Retina (tissue), 1 donor: ENCODE measurements at places on chromosomes 11 and 22.
A peak's percentile ranks its signal among the peaks of the same experiment; 100 is the strongest.

GRCh38 chr11:75450826-75451821, 18.1 kb upstream of the KLHL35 start:
- DNase-seq = no peak

DNA sequence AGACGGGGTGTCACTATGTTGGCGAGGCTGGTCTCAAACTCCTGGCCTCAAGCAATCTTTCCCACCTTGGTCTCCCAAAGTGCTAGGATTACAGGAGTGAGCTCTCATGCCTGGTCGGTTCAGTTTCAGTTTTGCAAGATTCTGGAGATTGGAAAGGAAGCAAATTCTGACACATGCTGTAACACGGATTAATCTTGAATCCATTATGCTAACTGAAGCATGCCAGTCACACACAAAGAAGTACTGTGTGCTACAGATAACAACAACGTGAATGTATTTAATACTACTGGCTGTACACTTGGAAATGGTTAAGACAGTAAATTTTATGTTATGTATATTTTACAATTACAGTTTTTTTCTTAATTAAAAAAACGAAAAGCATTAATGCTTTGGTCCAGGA, 107.6 kb downstream of the MED15 start:
- DNase-seq = peak; percentile 26

DNA sequence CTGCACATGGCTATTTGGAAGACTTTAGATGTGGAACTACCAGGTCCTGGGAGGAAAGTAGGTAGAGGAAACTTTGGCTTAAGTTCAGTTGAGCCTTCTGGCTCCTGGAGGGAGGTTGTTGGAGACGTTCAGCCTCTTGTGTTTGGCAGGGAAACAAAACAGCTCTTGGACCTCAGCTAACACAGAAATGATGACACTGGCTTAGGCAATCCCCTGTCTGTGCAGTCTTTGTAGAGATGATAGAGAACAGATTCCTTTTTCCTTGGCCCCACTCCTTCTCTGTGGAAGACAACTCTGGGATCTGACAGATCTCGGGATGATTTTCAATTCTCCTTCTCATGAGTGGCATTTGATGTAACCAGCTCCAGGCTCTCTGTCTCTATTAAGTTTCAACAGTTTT, 428.5 kb downstream of the TMEM135 start:
- DNase-seq = no peak

GRCh38 chr22:41656556-41656955, 32.1 kb downstream of the SNU13 start:
- DNase-seq = no peak

GRCh38 chr22:38317995-38318715, 922 bp upstream of the CSNK1E start:
- DNase-seq = peak; percentile 59

DNA sequence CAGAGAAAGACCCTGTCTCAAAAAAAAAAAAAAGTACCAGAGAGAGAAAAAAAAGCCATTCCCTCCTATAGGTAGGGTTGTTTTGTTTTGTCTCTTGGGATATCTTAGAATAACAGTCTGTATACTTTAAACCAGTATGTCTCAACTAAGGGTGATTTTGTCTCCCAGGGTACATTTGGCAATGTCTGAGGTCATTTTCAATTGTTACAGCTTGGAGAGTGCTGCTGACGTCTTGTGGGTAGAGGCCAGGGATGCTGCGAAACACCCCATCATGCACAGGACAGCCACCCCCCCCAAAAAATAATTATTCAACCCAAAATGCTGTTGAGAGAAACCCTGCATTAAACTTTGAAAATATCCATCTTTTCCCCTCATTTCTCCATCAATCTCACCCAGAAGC, 56.1 kb upstream of the CRTAM start:
- DNase-seq = no peak

DNA sequence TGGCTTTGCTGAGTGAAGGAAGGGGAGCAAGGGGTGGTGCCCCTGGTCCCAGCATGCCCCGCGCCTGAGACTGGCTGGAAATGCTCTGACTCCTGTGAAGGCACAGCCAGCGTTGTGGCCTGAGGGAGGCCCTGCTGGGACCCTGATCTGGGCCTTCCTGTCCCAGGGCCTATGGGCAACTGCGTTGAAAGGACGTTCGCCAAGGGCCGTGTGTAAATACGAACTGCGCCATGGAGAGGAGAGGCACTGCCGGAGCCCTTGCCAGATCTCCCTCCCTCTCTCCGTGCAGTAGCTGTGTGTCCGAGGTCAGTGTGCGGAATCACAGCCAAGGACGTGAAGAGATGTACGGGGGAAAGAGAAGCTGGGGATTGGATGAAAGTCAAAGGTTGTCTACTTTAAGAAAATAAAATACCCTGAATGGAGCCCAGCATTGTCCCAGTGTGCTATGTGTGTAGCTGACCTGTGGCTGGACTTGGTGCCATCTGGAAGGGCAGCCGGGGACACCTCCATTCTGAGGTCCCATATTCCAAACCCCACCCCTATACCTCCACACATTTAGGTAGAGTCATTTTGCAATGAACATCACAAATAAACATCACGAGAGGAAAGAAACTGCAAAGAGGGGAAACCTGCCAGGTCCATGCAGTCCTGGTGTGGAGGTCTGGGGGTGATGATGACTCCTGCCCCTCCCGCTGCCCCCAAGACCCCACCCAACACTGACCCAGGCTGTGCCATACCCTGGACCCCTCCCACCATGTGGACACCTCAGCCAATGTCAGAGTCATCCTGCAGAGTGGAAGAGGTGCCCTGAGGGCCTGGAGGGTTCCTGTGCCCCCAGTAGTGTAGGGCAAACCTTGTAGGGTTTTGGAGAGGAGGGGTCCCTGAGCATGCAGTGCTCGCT, 16.9 kb downstream of the RSPH14 start:
- no peak for DNase-seq

DNA sequence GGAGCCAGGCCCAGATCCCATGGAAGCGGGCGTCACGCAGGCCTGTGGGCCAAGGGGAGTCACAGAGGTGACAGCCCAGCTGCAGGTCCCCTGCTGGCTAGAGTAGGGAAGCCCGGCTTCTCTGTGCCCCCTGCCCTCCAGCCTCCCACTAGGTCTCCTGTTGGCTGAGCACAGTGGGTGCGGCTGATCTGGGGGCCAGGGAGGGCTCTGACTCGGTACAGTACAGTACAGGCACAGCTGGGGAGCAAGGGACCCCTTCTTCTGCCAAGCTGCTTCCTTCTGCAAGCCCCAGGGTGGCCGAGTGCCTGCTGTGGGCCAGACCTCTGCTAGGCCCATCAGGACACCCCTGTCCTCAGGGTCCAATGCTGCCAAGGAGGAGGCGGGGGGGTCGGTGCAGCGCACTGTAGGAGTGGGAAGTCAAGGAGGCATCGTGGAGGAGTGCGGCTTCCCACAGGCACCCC, 10.1 kb downstream of the SUSD2 start:
- no peak for DNase-seq

DNA sequence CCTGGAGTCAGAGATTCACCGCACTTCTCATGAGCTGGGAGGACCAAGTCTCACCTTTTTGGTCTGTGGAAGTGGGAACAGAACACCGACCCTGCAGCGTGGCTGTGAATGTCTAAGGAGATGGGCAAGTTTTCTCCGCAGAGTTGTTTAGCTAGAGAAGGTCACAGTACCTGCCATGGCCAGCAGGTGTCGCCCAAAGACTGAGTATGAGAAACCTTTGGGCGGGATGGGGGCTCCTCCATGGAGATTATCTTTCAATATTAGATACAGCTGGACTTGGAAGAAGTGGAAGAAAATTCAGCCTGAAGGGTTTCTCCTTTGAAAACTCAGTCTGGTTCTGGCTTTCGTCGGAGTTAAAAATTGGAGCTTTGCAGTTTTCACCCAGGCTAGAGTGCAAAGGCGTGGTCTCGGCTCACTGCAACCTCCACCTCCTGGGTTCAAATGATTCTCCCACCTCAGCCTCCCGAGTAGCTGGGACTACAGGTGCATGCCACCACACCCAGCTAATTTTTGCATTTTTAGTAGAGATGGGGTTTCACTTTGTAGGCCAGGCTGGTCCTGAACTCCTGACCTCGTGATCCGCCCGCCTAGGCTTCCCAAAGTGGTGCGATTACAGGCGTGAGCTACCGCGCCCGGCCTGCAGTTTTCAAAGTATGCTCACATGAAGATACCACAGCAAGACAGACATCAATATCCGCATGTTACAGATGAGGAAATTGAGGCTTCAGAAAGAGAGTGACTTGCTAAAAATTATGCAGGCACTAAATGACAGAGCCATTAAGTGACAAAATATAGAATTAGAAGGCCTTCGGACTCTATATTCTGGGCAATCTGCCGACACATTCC, 10.7 kb upstream of the DSCAML1 start:
- peak; percentile 71 for DNase-seq

- DNase-seq = no peak
Observed at GRCh38 chr11:86181379-86181778, 63.2 kb upstream of the EED start.
